Panc1 (cell line): ENCODE measurements at places on chromosomes 3 and 15.

- no peak for DNase-seq
Observed at GRCh38 chr15:71114066-71114680, 1.1 kb upstream of the THSD4 start.

- DNase-seq = no peak
Observed at GRCh38 chr3:163664466-163664865, 1413.8 kb downstream of the SI start.

DNA sequence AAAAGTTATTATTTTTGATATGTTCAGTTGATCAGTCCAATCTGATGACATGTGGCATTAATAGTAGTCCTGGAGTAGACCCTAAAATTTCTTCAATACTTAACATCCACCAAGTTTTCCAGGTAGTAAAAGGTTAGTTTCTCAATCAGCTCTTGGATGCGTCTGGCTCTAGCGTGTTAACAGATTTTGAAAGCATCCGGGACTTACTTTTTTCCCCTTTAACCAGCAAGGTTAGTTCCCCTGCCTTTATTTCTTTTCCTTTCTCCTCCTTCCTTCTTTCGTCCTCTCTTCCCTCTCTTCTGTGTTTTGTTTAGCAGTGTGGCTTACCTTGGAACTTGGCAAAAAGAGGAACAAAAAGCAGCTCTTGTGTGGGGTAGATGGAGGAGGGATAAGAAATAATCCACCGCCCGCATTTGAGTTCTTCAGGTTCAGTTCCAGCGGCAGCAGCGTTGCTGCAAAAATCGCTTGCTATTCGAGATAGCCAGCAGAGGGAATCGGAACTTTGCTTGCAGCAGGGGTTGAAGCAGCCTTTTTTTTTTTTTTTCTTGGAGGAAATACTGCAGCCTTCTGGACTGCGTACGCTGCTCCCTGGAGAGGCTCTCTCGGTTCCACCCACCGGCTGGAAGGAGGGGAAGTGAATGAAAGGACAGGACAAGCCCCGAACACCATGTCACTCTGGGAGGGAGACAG is at the start of gene RBMS3:
Gene RBMS3, plus strand, starts transcription at position 668 of the 690 bp plus-strand sequence.
- DNase-seq = no peak

- DNase-seq = no peak
Observed at GRCh38 chr3:108177536-108177935, 44.7 kb downstream of the IFT57 start.

- DNase-seq = no peak
Observed at GRCh38 chr3:39170461-39170860, 17.1 kb upstream of the CSRNP1 start.

- no peak for DNase-seq
Observed at GRCh38 chr3:109224333-109224732, 87.8 kb downstream of the C3orf85 start.

- DNase-seq = no peak
Observed at GRCh38 chr15:88834211-88834812, 31.1 kb downstream of the ACAN start.

DNA sequence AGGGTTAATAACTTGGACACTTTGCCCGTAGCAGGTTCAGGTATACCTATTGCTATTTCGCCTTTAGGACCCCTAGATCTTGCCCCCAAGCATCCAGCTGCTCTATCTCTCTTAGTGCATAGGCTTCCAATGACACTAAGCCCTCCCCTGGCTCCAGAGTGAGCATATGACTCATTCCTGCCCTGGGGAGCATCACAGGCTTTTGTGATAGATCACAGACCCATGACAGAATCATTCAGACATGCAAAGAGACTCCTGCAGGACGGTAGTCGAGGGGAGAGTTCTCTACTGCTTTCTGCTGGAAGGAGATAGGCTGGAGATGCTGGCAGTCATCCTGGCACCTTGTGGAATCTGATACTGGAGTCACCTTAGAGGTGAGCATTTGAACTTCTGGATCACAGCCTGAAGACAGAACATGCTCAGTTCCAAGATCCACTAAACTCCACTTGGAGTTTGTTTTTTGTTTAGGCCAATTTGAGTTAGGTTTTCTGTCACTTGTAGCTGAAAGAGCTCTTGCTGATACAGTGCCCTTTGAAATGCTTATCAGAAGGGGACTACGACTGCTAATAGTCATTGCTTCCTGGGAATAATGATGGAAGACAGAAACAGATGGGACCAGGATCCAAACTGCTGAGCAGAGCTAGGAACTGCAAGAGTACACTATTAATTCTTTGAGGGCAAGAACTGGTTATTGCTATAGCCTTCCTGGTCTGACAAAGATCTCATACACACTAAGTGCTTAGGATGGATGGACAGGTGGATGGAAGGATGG is 11.0 kb downstream of the LYSMD2 start:
- no peak for DNase-seq

GRCh38 chr3:187958432-187959003 is 195.4 kb upstream of the LPP start:
- no peak for DNase-seq

- no peak for DNase-seq
Observed at GRCh38 chr15:78264304-78265136, at the start of gene DNAJA4. TSS of gene DNAJA4 (plus strand) at chr15:78264562. CDS start at chr15:78264764, 202 bp downstream.

DNA sequence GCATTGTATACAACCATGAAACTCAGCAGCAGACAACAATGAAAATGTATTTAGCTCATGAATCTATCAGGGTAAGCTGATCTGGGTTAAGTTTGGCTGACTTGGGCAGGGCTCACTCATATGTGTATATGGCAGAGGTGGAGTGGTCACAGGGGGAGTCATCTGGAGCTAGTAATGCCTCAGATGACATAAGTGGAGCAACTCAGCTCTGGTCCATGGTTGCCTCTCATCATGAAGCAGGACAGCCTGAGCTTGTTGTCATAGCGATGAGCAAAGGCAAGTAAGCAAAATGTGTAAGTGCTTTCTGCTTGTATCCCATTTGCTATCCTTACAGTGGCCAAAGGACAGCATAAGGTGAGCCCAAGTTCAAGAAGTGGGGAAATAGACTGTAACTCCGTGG is 64.5 kb downstream of the ALCAM start:
- no peak for DNase-seq

GRCh38 chr15:78982736-78983135 is 37.9 kb upstream of the CTSH start:
- no peak for DNase-seq

DNA sequence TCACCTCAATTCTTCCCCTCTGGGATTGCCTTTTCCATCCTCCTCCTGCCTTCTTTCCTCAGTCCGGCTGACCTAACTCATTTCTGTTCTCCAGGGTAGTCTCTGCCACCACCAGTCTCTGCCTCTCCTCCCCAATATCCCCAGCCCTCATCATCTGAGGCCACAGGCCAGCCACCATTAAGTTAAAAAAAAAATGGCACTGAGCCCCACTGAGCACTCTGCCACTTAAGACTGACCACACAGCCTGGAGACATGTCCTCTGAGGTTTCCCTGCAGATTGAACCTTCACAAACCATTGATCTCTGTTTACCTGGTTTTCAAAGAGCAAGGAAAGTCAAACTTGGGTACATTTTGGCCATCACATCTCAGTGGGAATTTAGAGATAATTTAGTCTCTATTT is 13.6 kb downstream of the LRRC2 start:
- DNase-seq = no peak

DNA sequence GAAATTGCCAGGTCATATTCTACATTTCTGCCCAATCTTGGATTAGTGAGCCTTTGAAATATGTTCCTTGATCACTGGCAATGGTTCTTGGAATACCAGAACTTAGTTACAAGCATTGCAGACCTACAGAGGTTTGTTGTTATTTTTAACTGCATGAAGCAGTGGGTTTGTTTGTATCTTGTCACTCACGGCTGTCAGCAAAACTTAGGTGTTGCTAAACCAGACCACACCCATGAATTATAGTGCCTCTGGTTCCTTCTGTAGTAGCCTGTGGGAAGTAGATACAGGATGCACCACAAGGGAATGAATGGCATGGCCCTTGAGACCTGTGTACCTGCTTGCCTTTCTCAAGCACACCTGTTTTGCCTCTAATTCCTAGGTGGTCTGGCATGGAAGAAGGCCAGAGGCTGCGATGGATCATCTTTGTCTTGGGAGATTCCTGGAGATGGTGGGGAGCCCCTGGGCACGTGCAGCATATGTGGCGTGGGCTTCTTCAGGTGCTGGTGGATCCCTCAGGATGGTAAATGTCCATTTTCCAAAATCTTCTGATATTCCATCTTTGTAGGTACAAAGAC is 138.8 kb downstream of the SNRPN start:
- DNase-seq = no peak

DNA sequence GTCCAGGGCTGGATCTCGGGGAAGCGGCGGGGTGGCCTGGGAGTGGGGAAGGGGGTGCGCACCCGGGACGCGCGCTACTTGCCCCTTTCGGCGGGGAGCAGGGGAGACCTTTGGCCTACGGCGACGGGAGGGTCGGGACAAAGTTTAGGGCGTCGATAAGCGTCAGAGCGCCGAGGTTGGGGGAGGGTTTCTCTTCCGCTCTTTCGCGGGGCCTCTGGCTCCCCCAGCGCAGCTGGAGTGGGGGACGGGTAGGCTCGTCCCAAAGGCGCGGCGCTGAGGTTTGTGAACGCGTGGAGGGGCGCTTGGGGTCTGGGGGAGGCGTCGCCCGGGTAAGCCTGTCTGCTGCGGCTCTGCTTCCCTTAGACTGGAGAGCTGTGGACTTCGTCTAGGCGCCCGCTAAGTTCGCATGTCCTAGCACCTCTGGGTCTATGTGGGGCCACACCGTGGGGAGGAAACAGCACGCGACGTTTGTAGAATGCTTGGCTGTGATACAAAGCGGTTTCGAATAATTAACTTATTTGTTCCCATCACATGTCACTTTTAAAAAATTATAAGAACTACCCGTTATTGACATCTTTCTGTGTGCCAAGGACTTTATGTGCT is 527 bp downstream of the B2M start:
- no peak for DNase-seq

- DNase-seq = no peak
Observed at GRCh38 chr15:74995779-74996765, 709 bp downstream of the SCAMP5 start.

DNA sequence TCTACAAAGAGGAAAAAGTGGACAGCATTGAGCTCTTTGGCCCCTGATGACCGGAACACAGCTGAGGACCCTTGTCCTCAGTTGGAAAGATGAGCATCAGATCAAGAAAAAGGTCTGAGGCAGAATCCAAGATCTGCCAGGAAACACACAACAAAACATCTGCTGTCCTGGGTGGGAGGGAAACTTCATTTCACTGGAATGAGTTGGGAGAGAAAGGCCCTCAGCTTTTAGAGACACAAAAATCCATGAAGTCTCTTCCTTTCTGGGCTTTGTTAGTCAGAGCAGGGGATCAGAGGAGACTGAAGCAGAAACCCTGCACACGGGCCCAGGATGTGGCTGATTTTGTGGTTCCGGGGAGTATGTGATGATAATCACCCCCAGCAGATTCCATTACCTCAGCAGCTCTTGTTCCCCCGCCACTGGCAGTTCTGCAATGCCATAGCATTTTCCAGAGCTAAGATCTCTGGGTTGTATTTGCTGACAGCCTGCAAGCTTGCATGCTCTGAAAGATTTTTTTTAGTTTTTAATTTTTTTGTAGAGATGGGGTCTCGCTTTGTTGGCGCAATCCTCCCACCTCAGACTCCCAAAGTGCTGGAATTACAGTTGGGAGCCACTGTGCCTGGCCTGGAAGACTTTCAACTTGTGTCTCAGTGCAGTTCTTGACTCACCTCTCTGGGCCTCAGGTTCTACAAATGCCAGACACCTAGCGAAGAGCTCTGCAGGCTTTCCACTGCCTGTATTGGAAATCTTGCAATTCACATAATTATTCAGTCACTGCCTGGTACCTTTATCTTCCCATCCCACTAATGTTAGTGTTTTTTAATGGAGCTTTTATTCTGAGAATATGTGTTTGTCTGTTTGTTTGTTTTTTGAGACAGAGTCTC is 5.8 kb upstream of the TATDN2 start:
- DNase-seq = no peak

DNA sequence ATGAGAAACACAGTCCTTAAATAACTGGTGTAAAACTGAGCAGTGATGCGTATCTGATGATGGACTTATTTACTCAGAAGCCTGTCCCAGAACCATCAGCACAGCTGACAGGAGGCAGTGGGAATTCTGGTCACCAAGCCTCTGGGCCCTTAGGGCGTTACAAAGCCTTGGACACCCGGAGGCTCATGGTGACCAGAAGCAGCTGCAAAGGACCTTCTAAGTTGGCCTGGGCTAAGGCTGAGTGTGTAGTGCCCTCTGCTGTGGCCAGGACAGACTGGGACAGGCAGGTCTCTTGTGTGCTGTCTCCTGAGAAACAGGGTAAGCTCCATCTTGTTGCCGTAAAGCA is 168.9 kb downstream of the ATP10A start:
- no peak for DNase-seq
